ENCODE measurements at places on chromosomes 1 and 21.

- DNase-seq, result no peak
Measured at GRCh38 chr1:118143831-118144230, 41.2 kb downstream of the SPAG17 start.

GRCh38 chr1:105700723-105701122 is 1355.8 kb upstream of the PRMT6 start:
- DNase-seq, result no peak

DNA sequence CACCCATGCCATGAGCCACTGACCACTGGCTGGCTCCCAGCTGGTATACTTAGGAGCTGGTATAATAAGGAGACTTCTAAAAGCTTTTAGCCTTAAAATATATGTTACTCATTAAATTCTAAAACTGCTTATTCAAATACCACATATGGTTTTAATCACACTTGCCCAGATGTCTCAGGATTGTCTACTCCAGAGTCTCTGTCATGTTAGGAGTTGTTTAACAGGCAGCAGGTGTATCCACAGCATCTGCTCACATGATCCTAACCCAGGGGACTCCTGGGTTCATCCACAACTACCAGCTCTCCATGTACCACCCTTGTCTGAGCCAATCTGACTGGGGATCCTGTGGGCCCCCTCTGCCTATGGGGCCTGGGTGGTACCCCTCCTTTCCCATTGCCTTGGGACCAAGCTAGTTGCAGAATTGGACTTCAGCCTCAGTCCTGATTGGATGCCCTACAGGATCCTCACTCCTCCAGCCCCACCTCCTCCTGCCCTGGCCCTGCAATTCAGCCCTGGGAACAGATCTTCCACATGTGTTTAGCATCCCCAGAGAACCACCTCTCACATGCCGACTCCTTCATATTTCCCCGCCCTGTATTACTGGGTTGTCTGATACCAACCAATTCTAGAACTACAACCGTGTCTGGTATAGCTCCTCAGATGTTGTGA is 61.3 kb downstream of the BCAR3 start:
- DNase-seq, result no peak

DNA sequence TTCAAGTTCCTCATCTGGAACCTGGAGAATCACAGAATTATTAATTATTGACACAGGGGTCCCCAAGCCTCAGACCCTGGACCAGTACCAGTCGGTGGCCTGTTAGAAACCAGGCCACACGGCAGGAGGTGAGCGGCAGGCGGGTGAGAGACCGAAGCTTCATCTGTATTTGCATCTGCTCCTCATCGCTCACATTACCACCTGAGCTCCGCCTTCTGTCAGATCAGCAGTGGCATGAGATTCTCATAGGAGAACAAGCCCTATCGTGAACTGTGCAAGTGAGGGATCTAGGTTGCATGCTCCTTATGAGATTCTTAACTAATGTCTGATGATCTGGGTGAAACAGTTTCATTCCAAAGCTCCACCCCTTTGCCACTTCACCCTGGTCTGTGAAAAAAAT is 125.9 kb downstream of the C1orf21 start:
- no peak for DNase-seq

DNA sequence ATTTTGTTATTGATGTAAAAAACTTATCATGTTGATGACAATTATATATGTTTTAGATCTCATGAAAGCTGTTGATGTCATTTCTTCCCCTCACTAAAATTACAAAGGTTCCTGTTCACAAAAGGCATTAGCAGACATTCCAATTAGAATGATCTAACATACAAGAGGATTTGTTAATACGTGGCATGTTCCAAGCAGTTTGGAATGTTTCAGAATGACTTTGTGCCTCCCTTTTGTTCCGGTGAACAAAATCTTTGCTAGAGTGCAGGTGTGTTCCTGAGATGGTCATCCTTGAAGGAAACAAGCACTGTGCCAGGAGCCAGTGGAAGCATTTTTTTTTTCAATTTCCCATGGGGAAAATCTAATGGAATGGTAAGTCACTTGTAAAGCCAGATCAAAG is 108.0 kb upstream of the KCTD3 start:
- no peak for DNase-seq

DNA sequence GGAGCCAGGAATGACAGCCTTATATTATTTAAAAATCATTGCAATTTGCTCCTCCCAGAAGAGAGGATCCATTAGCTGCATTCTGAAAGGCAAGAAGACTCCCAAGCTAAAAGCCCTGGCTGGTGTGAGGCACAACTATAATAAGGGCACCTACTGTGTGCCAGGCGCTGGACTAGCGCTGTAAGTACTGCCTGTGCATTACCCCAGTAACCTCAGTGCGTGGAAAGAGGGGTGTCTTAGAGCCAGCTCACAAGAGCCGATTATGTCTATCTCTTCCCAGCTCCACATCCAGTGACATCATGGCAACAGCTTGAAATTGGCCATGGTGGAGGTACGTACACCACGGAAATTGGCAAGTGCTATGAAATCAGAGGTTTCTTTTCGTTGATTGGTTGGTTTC is 141.7 kb upstream of the IRF2BP2 start:
- DNase-seq, result no peak

DNA sequence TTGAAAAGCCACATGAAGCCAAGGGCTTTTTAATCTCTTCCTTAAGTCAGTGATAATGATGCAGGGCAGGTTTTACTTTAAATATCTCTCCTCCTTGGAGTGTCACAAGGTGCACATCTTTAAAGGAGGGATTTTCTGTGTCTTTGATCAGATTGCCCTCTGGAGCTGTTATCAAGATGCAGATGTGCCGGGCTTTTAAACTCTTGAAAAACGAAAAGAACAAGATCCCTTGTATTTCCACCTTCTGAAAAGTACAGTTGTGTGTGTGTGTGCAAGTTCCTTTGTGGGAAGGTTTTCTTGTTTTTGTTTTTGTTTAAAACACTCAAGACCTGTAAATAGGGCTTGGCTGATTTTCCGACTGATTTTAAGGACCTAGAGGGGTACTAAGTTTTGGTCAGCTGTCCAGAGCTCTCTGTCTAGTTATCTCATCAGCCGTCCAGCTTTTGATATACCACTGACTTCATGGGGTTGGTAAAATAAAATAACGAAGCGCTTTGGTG is 1.6 kb downstream of the MARK1 start:
- DNase-seq, result no peak

GRCh38 chr1:46131093-46131492 is 1.3 kb downstream of the PIK3R3 start:
- no peak for DNase-seq

GRCh38 chr1:225526878-225527277 is 99.0 kb upstream of the LBR start:
- no peak for DNase-seq

DNA sequence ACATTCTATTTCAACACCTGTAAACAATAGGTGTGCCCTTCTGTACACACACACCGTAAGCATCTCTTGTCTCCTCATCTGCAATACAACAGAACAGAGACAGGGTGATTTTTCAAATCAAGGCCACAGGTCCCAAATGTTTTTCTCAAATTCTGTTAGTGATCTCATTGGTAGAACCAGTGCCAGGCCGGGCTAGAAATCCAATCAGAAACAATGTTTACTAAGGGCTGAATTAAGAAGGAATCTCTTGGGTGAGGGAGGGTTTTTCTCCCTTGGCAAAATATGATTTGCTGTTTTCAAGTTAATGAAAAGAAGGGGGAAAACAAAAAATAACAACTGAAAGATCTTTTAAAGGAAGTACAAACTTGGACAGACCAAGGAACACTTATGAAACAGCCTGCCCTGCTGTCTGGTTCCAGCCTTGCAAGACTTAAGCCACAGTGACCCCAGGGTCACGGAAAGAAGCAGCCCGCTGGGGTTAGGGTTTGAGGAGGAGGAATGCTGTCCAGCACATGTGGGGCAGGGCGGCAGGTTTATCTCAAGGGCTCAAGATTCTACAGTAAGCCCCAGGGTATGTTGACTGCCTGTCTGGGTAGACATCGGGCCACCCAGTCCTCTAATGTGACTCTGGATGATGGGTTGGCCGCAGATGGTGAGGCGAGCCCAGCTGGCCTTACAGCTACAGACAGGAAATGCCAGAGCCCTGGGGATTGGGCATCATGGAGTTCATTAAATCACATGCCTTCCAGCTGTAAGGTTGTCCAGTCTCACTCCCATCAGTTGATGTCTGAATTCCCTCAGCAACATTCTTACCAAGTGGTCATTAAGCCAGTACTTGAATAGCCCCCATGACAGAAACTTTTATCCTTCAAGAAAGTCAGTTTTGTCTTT is 73.3 kb upstream of the SLC44A3 start:
- no peak for DNase-seq

- no peak for DNase-seq
Measured at GRCh38 chr1:221701570-221702186, 40.2 kb downstream of the DUSP10 start.

- no peak for DNase-seq
Measured at GRCh38 chr1:177077006-177077405, 87.5 kb downstream of the ASTN1 start.

DNA sequence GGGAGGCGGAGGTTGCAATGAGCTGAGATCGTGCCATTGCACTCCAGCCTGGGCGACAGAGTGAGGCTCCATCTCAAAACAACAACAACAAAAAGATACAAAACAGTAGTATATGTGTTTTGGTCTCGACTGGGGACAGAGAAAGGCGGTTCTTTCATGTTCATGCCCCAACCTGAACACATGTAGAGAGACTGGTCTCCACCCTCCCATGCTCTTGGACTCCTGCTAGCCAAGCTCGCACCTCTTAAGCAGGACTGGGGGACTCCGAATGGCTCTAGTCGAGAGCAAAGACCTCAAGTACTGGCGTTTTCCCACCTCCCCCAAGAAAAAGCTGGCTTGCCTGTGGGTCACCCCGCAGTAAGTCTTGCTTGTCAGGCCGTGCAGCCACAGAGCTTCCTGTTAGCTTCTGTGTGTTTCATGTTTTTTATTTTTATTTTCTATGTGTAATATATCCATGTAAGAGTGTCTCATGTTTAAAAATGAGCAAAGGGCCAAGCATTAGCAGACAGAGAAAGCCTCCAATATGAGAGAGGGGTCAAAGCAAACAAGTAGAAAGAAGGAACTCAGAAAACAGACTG is 91.6 kb downstream of the SCCPDH start:
- no peak for DNase-seq

GRCh38 chr1:212188599-212189351 is 96.4 kb upstream of the PPP2R5A start:
- no peak for DNase-seq

DNA sequence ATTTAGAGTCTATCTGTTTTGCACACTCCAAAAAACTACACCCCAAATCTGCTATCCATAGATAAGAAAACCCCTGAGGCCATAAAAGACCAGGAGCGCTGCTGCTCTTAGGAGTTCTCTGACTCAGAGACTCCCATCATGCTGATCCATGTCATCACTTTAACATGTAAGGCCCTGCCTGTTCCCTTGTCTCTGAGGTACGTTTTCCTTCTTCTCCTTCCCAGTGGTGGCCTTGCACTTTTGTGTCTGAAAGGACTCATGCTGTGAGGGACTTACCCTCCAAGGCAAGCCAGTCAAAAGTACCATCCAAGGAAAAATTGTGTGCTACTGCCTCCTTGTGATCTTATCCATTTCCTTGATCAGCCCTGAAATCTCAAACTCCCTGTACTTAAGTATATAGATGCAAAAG is 427.4 kb upstream of the NCAM2 start:
- DNase-seq, result no peak

GRCh38 chr1:67359592-67359991 is 51.9 kb downstream of the IL12RB2 start:
- DNase-seq, result no peak

DNA sequence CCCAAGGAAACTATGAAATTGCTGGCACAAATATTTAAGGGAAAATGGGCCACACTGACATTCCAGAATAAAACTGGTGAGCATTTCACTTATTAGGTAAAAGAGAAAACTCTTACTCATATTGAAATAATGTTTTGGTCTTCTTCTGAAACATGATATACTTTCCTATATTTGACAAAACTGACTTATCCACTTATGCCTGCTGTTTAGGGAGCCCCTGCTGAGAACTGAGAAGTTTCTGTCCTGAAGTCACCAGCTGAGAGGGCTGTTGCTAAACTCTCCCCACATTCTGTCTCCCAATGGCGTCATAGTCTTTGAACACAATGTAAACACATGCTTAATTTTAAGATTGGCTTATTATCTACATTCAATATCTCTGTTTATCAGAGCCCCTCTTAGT is 46.8 kb upstream of the ZC3H11B start:
- no peak for DNase-seq

DNA sequence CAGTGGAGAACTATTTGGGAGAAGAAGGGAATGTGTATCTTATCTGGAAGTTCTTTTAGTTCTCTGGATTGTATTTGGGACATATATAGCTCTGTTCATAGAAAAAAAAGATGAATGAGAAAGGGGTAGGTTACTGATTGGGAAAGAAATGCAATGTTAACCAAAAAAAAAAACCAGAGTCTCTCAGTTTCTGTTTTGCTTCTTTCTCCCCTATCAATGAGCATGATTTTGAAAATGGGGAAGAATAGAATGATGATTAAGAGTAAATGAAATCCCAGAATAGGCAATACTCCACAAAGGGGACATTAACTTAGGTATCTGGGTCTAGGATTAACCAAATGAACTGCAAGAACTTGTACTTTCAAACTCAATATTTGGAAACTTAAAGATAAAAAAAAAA is 92.9 kb downstream of the RHOU start:
- no peak for DNase-seq

GRCh38 chr1:12415038-12415466 is 185.2 kb downstream of the VPS13D start:
- DNase-seq, result no peak

DNA sequence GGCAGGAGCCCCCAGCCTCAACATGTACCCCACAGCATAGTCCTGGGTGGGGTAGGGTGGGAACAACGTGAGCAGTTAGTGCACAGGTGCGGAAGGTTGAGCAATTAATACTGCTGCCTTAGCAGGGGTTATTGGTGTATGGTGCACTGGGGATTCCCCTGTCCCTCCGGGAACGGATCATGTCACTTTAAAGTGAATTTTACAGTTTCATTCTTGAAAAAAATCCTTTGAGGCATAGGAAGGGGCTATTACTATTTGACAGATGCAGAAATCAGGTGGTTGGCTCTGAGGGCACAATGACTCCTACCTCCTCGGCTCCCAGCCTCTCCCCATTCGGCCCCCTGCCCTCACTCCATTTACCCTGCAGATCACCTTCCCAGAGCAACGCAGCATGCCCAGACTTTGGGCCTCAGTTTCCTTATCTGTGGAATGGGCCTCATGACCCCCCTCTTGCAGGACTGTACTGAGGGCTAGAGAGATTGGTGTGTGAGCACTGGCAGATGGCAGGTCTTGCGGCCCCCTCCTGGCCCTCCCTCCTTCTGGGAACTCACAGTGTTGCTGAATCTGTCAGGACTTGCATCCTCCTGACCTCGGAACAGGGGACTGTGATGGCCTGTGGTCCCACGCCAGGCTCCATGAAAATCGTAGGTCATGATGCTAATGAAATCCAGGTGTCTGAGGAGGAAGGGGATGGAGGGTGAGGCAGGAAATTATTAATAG is 5.1 kb upstream of the MYBPH start:
- no peak for DNase-seq

DNA sequence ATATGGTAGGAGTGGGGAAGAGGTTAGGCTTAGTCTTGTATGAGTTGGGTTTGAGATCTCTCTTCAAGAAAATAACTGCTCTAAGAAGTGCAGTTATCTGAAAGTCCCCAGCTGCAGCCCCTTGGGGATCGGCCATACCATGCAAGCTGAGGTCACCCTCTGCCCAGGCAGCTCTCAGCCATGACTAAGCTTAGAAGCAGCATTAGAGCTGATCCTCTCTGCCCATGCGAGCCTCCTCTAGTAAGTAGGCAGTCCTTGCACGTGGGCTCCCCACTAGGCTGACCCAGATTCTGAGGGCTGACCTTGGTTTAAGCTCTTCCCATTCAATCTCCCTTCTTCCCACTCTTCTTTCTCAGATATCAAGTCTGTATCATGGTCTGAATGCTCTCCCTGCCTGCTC is 121.0 kb upstream of the UBE2U start:
- DNase-seq, result no peak

- DNase-seq, result no peak
Measured at GRCh38 chr1:115632251-115633026, 9.3 kb upstream of the VANGL1 start.

All from GM04503 (cell line).